ENCODE measurements at places on chromosomes 7 and 10. TPM values are rescaled to one million over a fixed set of nuclear protein-coding genes. Genes with fewer than 3 reads are reported as not detected.

The PNLIPRP2 gene
- not detected for total RNA-seq

The TSPAN15 gene
- total RNA-seq: 1.8 TPM

The CTBP2 gene
- 2.5 TPM for total RNA-seq

The EMX2 gene
- not detected for total RNA-seq

The FAM25C gene
- total RNA-seq: not detected

The MNX1 gene
- total RNA-seq: 0.17 TPM

The VPS37D gene
- 0.70 TPM for total RNA-seq

The SFTPA1 gene
- not detected for total RNA-seq

The KAZALD1 gene
- total RNA-seq: 0.49 TPM

The DDC gene
- total RNA-seq: not detected

The EXOC6 gene
- 12.6 TPM for total RNA-seq

The VENTX gene
- 0.21 TPM for total RNA-seq

Data from activated T-cell treated with anti-CD3 and anti-CD28 coated beads, Interleukin-2, amount 50 U/mL, for 72 hours (primary cell).